ENCODE measurements at places on chromosomes 5 and 9. TPM values are rescaled to one million over a fixed set of nuclear protein-coding genes. Genes with fewer than 3 reads are reported as not detected.

DNA sequence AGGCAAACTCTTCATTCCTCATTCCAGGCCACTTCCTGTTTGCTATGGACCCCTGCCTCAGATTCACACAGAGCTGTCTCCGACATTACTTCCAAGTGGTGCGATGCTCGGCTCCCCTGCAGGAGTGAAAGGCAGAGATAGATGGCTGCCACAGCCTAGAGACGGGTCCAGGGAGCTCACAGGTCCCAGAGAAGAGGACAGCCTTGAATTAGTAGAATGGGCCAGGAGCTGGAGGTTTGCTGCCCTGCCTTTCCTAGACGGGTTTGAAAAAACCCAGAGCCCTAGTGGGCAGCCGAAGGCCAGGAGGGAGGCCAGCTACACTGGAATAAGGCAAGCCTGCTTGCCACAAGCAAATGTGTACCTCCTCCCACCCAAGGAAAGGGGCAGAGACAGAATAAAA lies 1.8 kb downstream of the ANKRD34B start:
- H3K27me3 ChIP-seq: peaks cover 15% of the 10 kb centered on the region
- no peak overlapping the region for H3K27ac ChIP-seq
- H3K4me3 ChIP-seq: no peak overlapping the region
- H3K36me3 ChIP-seq: no peaks in the 10 kb centered on the region

DNA sequence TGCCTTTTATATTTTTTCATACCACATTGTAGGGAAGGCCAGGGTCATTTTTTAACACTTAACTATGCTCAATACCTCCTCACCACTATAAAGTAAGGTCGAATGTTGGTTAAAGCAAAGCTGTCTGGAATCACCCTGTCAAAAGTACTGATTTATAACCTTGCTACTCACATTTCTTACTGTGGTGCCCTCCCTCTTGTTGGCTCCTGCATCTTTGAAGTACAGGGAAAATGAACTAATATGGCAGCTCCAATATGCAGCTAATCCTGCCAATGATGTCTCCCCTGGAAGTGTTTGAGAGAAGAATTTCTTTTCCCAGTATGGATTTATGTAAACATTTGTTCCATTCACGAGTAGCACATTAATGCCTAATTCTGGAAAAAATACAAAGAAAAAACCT lies 108.4 kb upstream of the RPS23 start:
- H3K4me3 ChIP-seq: no peak overlapping the region
- no peak for DNase-seq
- no peaks in the 10 kb centered on the region for H3K27me3 ChIP-seq
- no peak overlapping the region for H3K27ac ChIP-seq
- peaks cover 3% of the 10 kb centered on the region for H3K4me1 ChIP-seq

GRCh38 chr5:146363161-146363874 lies 24.7 kb downstream of the POU4F3 start:
- H3K4me1 ChIP-seq: no peaks in the 10 kb centered on the region
- no peak overlapping the region for H3K27ac ChIP-seq
- no peak for DNase-seq
- H3K4me3 ChIP-seq: no peak overlapping the region

- no peak overlapping the region for H3K27ac ChIP-seq
- peaks cover 82% of the 10 kb centered on the region for H3K36me3 ChIP-seq
- no peaks in the 10 kb centered on the region for H3K27me3 ChIP-seq
- H3K4me3 ChIP-seq: no peak overlapping the region
Measured at GRCh38 chr9:125235804-125236519, 5.2 kb downstream of the HSPA5 start.

DNA sequence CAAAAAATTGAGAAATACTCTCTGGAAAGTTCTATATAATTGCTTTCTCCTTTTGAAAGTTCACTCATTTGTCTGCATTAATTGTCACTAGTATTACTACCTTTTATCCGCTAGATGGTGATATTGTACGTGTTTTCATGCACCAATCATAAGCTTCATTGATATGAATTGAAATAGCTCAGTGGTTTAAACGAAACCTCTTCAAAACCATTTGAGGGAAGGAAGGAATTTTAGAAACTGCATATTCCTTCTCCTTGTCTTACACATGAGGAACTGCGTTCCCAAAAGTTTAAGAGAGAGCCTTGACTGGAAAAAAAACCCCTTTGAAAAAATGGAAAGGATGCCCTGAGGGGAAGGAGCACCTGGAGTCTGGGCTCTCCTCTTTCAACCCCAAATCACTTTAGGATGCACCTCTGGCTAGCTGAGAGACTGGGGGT lies 98.6 kb downstream of the YTHDC2 start:
- no peak for DNase-seq
- no peaks in the 10 kb centered on the region for H3K27me3 ChIP-seq
- H3K4me3 ChIP-seq: no peak overlapping the region
- no peak overlapping the region for H3K27ac ChIP-seq

GRCh38 chr5:90022002-90022710 lies 387.4 kb downstream of the CETN3 start:
- no peak for DNase-seq
- no peak overlapping the region for H3K27ac ChIP-seq
- no peaks in the 10 kb centered on the region for H3K4me1 ChIP-seq
- H3K36me3 ChIP-seq: no peaks in the 10 kb centered on the region
- no peaks in the 10 kb centered on the region for H3K27me3 ChIP-seq
- H3K4me3 ChIP-seq: no peak overlapping the region

The GMCL2 gene
- not detected for total RNA-seq

The TSPAN17 gene
- total RNA-seq: 26.1 TPM

The SLC36A2 gene
- not detected for total RNA-seq

The NINJ1 gene
- total RNA-seq: 58.0 TPM

The RHOBTB3 gene
- total RNA-seq: 49.8 TPM
